ENCODE measurements at places on chromosomes 16 and 17.
A peak's percentile ranks its signal among the peaks of the same experiment; 100 is the strongest.

DNA sequence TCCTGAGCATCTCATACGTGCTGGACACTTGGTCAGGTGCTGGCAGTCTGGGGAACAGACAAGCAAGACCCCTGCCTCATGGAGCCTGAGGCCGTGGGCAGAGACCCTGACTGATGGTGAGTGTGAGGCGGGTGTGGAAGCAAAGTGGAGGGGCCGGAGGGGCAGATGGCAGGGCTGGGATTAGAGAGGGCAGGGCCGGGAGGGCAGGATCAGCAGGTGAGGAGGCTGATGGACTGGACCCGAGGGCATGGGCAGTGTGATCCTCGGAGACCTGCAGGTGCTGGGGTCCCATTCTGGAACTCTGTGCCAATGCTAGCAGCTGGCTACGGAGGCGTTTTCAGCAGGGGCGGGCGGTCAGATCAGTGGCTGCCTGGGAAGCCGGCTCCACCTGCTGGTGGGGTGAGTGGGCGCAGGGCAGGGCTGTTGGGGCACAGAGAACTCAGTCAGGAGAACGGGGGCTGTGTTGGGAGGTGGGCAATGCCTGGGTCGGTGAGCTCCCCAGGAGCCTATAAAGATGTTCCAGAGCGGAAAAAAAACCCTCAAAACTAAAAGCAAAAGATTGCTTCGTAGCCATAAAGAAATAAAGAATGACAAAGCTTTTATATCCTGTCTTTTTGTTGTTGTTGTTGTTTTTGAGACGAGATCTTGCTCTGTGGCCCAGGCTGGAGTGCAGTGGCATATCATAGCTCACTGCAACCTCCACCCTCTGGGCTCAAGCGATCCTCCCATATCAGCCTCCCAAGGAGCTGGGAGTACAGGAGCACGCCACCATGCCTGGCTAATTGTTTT is 8.9 kb upstream of the C16orf74 start:
- no peak for DNase-seq

DNA sequence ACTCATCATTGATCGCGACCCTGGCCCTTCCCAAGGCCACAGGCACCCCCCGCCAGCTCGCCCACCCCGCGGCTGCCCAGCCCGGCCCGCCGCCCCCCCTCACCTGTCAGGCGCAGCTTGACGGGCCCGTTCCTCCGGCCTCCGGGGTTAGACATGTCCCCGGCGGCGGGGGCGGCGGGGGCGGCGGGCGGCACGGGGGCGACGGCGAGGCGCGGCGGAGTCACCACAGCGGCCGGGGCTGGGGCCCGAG is 456 bp downstream of the SMURF2 start:
- no peak for DNase-seq

GRCh38 chr16:4783951-4784336 is 4.2 kb downstream of the SEPTIN12 start:
- DNase-seq: no peak

- DNase-seq: no peak
These were observed 129.1 kb downstream of the AIPL1 start for GRCh38 chr17:6305613-6306360.

DNA sequence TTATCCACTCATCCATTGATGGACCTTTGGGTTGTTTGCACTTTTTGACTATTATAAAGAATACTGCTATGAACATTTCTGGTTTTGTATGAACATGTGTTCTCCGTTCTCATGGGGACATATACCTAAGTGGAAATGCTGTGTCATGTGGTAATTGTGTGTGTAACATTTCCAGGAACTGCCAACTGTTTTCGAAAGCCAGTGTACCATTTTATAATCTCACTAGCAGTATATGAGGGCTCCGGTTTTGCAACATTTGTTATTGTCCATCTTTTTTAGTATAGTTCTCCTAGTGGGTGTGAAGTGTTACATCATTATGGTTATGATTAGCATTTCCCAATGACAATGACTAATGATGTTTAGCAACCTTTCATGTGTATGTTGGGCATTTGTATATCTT is 5.1 kb upstream of the TRIM25 start:
- no peak for DNase-seq

DNA sequence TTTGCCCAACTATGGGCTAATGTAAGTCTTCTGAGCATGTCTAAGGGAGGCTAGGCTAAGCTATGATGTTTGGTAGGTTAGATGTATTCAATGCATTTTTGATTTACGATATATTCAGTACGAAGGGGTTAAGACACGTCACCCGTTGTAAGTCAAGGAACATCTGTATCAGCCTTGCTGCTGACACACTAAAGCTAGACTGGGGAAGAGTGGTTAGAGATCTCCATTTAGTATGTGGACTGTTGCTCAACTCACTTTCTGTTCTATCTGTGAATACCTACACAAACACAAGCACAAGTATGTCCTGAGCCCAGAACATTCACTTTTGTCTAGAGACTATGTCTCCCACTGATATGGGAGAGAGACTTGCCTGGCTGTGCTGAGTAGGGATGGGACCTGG is 71.5 kb downstream of the VMP1 start:
- DNase-seq: no peak

- DNase-seq: no peak
These were observed 139.4 kb upstream of the ERCC4 start for GRCh38 chr16:13780406-13781168.

DNA sequence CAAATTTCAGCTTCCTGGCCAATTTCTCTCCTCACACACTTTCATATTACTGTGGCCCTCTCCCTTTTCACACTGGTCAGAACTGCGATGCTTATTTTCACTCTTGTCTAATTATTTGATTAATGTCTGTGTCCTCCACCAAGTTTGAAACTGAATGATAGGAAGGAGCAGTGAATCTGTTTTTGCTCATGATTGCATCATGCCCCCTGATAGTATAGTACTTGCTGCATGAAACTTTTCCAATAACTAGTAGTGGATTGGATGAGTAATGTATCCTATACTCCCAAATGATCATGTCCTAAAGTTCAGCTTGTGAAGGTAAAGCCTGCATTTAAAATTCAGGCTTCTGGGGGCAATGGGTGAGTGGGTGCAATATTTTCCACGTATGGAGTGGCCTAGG is 121.2 kb downstream of the ASIC2 start:
- DNase-seq: no peak

GRCh38 chr16:68422396-68422960 is 25.8 kb downstream of the SMPD3 start:
- DNase-seq: no peak

- no peak for DNase-seq
These were observed 172.3 kb downstream of the KATNIP start for GRCh38 chr16:27722207-27722606.

GRCh38 chr17:20271011-20271610 is 196.2 kb downstream of the LGALS9B start:
- no peak for DNase-seq

DNA sequence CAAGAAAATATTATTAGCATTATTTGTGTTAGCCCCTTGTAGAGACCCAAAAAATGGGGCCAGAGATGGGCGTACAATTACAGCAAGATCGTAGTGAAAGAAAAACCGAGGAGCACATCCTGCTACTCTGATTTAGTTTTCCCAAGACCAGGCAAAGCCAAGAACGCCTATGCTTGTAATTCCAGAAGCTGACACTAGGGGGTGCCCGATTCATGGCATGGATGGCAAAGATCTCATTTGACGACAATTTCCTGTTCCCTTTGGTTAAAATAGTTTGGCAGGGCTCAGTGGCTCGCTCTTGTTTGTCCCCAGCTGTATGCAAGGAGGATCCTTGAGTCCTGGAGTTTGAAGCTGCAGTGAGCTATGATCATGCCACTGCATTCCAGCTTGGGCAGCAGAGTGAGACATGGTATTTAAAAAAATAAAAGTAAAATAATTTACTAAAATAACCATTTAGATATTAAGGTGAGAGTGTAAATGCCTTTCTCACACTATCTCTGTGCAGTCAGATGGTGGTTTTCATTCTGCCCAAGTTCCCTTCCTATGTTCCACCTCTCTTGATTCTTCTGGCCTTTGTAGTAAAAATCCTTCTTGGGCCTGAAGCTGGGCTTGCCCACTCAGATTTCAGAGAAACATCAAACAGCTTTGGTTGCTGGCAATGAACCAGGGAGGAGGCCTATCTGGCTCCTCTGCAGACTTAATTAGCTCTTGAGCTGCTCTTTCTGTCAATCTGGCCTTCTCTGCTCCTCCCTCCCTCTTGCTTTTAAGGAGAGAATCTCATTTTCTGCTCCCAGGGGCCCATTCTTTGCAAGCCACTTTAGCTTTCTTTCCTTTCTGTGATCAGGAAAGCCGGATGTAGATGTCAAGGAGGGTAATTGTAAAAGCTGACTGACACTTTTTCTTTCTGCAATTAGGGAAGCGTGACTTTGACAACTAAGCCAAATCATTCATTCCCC is 31.2 kb downstream of the TMEM238L start:
- peak; percentile 52 for DNase-seq

DNA sequence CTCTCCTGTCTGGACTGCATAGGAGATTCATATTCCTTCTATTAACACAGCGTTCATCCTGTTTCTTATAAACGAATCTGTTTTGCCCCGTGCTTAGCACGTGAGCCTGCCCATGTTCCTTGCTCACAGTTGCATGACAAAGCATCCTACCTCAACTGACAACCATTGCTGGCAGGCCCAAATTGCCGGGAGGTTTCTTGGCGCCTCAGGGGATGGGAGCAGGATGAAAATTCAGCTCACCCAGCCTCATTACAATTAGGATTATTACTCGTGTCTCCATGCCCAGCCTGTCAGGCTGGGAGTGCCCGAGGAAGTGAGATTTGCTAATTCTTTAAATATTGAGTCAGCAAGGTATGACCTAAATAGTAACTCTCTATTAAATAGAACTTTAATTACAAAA is 36.7 kb upstream of the HELZ start:
- no peak for DNase-seq

GRCh38 chr16:8047736-8048135 is 542.6 kb downstream of the TMEM114 start:
- no peak for DNase-seq

DNA sequence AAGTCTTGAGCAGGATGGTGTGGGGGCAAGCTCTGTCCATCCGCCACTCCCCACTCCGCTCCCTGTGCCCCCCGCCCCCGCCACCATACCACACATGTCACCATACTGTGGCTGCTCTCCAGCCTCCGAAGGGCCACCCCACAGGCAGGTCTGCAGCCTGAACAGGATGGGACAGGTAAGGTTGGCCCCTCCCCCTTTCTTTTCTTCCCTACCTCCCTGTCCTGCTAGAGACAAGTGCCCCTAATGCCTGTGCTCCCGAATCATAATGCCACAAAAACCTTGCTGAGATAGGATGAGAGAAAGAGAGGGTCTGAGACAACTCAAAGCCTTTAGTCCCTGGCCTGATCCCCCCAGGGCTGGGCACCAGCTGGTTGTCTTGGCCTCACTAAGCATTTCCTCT is 84.7 kb downstream of the SDK2 start:
- no peak for DNase-seq

- no peak for DNase-seq
These were observed 44.6 kb downstream of the RBFOX1 start for GRCh38 chr16:7377231-7377630.

DNA sequence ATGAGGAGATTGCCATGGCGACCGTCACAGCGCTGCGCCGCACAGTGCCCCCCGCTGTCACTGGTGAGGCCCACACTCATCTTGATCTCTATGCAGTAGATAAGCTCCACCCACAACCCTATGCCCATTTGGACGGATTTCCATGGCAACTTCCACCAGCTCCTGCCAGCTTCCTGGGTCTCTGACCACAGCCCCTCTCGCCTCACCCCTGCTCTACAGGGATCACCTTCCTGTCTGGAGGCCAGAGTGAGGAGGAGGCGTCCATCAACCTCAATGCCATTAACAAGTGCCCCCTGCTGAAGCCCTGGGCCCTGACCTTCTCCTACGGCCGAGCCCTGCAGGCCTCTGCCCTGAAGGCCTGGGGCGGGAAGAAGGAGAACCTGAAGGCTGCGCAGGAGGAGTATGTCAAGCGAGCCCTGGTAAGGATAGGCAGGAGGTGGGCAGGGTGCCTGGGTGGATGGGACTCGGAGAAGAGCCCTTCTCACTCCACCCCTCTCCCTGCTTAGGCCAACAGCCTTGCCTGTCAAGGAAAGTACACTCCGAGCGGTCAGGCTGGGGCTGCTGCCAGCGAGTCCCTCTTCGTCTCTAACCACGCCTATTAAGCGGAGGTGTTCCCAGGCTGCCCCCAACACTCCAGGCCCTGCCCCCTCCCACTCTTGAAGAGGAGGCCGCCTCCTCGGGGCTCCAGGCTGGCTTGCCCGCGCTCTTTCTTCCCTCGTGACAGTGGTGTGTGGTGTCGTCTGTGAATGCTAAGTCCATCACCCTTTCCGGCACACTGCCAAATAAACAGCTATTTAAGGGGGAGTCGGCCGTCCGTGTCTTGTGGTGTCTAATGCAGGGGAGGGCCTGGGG is 4.3 kb downstream of the ALDOA start:
- DNase-seq: no peak

GRCh38 chr17:83117583-83117982 is 38.2 kb downstream of the METRNL start:
- DNase-seq: no peak

- no peak for DNase-seq
These were observed 37.4 kb downstream of the ANKRD11 start for GRCh38 chr16:89452925-89453324.

- DNase-seq: no peak
These were observed 1.2 kb downstream of the OTOA start for GRCh38 chr16:21664801-21665492.

DNA sequence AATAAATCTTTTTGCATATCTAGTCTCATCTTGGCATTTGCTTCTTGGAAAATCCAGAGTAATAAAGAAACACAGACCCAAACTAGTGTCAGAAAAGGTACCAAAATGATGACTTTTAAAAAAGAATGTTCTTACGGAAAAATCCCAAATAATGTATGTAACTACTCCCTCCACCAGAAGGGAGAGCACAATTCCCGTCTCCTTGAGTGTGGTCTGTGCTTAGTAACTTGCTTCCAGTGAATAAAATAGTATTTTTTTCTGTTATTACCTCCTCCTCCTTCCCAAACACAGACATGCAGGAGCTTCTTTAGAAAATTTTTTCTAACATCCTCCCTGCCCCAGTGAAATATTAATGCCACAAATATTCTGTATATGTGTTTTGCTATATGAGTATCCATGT is 358.1 kb downstream of the ZFHX3 start:
- DNase-seq: no peak

- DNase-seq: no peak
These were observed 23.6 kb upstream of the NLRP1 start for GRCh38 chr17:5607946-5608345.

GRCh38 chr17:77254951-77255825 is 114.4 kb downstream of the SEC14L1 start:
- DNase-seq: no peak

- peak; percentile 78 for DNase-seq
These were observed at the start of gene RAD51D for GRCh38 chr17:35119370-35120165. Gene RAD51D (minus strand): TSS chr17:35119860. CDS start chr17:35119613, 247 bp downstream.

DNA sequence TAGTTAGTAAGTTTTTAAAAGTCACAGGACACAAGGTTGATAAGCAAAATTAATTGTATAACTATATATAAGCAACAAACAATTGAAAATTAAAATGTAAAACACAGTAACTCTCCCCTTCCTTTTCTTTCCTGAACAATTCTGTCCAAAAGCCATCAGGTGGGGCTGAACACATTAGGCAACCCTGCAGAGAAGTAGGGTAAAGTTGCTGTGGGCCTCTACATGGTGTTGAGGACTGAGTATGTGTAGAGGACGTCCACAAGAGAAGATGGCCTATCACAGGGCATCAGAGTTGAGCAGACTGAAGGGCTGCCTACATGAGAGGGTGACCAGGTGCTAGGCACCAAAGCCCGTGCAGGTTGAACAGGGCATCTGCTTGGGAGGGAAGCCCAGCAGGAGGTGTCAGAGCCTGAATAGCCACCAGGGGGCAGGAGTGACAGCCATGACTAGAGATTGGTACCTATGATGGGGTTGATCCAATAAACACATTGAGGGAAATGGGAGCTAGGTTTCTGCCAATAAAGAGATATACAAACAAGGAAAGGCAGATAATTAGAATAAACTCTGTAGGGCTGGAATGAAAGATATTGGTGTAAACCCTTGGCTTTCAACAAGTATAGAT is 415.1 kb downstream of the NPIPA8 start:
- DNase-seq: peak; percentile 67
